Glutamatergic neuron (in vitro differentiated cells): ENCODE measurements at places on chromosomes 3 and 15. TPM values are rescaled to one million over a fixed set of nuclear protein-coding genes. Genes with fewer than 3 reads are reported as not detected.

C3orf52 gene
- 1.4 TPM for total RNA-seq

GOLGA6B gene
- total RNA-seq: not detected

FGD5 gene
- 3.1 TPM for total RNA-seq

PLS1 gene
- 1.3 TPM for total RNA-seq

SLCO2A1 gene
- total RNA-seq: not detected

C3orf85 gene
- total RNA-seq: not detected

SLC28A1 gene
- total RNA-seq: 0.25 TPM

VIPR1 gene
- not detected for total RNA-seq

RYR3 gene
- 7.4 TPM for total RNA-seq

SGO1 gene
- total RNA-seq: 5.0 TPM

- DNase-seq: no peak
Observed at GRCh38 chr3:72082776-72083462, 298.0 kb upstream of the PROK2 start.

- DNase-seq: no peak
Observed at GRCh38 chr3:107578091-107578490, 55.3 kb downstream of the BBX start.

- DNase-seq: no peak
Observed at GRCh38 chr15:83320844-83321243, 36.4 kb upstream of the BNC1 start.

DNA sequence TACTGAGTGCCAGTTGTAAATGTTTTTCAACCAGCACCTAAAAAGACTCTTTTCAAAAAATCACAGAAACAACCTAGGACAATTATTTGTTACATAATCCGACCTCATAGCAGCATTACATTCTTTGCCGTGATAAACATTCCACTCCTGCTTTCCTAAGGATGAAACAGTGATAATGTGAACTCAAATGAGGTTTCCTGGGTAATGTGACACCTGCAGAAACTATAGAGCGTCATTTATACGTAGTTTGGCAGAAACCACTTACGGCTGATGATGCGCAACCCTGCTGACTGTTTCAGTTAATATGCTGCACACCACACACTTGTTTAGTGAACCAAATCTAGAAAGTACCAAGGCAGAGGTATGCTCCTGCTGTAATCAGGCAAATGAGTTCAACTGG, 55.8 kb downstream of the SEMA6D start:
- DNase-seq: no peak

DNA sequence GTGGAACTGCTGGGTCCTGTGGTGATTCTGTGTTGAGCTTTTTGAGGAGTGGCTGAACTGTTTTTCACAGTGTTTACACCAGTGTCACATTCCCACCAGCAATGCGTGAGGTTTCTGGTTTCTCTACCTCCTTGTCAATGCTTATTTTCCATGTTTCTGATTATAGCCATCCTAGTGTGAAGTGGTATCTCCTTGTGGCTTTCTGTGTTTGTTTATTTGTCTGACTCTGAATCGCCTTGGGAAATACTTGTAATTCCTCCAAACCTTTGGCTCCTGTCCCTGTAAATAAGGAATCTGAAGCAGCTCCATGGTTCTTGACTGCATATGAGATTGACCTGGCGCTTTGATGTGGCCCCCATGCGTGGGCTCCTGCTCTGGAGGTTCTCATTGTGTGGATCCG, 20.6 kb downstream of the FAN1 start:
- no peak for DNase-seq

DNA sequence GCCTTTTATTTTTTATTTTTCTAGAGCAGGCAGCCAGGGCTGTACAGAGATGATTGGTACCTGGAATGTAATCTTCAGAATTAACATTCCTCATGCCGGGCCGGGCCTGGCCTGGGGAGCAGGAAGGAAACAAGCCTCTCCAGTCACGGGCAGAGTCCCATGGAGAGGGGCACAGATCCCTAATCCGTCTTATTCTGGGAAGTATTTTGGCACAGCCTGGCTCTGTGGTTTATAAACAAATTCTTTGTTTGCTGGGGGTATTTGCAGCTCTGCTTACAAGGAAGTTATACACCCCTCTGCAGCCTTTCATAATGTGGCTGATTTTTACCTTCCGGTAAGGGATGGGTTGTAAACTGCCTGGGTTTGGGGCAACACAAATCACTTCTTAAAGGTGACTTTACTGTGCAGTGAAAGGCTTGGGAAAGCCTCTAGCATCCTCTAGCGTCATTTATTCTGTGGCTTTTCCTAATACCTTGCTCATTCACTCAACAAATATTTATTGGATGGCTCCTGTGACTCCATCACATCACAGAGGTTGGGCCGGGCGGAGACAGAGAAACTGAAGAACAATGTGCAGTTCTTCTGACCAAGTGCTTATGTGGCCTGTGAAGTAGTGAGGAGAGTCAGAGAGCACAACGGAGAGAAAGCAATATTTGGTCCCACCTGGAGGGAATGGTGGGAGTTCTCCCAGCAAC, 2.7 kb downstream of the SLC6A20 start:
- no peak for DNase-seq

GRCh38 chr3:117398141-117398899, 688.7 kb downstream of the TUSC7 start:
- DNase-seq: no peak

GRCh38 chr3:17077606-17078005, 192.9 kb downstream of the PLCL2 start:
- peak; percentile 47 for DNase-seq

- no peak for DNase-seq
Observed at GRCh38 chr15:70618929-70619328, 144.4 kb downstream of the UACA start.

- DNase-seq: no peak
Observed at GRCh38 chr3:8945890-8946600, 17.2 kb downstream of the RAD18 start.

DNA sequence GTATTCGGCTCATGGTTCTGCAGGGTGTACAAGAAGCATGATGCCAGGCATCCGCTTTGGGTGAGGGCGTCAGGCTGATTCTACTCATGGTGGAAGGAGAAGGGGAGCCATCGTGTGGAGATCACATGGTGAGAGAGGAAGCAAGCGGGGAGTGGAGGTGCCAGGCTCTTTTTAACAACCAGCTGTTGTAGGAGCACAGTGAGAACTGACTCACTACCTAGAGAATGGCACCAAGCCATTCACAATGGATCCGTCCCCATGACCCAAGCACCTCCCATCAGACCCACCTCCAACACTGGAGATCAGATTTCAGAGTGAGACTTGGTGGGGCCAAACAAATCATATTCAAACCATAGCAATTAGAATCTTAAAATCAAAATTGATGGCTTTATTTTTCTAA, 259.8 kb upstream of the CTDSPL start:
- DNase-seq: no peak

- DNase-seq: no peak
Observed at GRCh38 chr3:177071496-177072156, 125.7 kb downstream of the TBL1XR1 start.

GRCh38 chr3:96960661-96961330, 146.4 kb downstream of the EPHA6 start:
- DNase-seq: no peak

- DNase-seq: no peak
Observed at GRCh38 chr3:11405323-11405722, 133.1 kb downstream of the ATG7 start.

DNA sequence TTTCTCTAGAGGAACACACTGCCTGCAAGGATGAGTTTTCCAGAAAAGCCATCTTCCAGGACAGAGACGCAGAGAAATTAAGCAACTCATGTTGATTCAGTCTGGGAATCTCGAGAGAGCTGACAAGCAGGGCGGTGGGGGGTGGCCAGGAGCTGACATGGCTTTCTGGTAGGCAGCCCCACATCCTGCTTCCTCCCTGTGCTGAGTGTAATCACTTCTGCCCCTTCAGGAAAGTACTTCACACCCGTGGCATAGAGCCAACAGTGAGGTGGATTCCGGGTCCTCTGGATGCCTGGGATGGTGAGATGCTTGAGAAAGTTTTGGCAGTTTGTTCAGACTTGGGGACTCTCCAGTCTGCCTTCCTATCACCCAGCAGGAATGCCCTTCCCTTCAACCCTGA, 221.1 kb downstream of the SLCO3A1 start:
- no peak for DNase-seq

- DNase-seq: no peak
Observed at GRCh38 chr3:6516143-6516542, 344.8 kb upstream of the GRM7 start.

DNA sequence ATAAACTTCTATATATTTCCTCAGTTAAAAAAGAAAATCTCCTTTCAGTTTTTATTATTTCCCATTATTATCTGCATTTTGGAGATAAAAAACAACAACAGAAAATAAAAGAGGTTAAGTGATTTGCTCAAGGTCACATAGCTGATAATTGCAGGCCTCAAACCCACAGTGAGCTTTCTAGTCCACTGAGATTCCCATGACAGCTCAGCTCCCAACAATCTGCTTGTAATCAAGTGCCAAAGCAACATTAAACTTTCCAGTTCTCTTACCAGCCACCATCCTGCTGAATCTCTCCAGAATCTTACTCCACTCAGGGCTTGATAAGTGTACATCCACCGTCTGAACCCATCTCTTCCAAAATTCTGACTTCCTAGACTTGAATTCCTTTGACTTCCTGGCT, 318.2 kb upstream of the SEMA6D start:
- no peak for DNase-seq

DNA sequence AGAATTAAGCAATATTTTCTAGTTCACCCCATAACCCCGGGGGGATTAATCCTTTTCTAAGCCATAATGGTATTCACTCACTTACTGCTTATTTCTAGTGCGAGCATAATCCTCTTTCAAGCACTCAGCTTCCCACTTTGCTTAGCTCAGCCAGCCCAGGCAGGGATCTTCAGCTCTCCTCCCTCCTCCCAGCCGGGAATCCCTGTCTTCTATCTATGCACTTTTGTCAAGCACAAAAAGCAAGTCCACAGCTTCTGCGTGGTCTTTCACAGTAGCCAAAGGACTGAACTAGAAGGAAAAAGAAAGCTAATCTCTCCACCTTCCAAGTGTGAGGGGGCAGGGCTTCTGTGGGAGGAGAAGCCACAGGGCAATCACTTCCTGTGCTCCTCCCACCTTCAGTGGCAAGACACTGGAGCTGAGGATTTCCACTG, 62.8 kb downstream of the PEX5L start:
- DNase-seq: peak; percentile 50

DNA sequence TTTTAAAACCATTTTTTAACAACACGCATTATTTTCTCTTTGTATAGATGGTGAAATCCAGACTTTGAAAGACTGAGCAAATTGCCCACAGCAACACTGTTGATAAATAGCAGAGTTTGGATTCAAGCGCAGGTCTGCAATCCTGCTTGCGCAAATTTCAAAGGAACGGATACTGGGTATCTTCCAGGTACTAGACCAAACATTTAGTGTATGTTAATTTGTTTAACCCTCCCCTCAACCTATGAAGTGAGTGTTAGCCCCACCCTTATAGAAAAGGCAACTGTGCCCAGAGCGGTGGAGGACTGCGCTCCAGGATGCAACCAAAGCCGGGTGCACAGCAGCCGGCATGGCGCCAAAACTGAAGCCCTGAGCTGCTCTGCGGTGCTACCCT, 103.8 kb downstream of the CPN2 start:
- no peak for DNase-seq

GRCh38 chr3:146493221-146493620, 23.9 kb upstream of the PLSCR2 start:
- DNase-seq: no peak

GRCh38 chr3:76586471-76586870, 453.4 kb upstream of the ROBO2 start:
- no peak for DNase-seq

DNA sequence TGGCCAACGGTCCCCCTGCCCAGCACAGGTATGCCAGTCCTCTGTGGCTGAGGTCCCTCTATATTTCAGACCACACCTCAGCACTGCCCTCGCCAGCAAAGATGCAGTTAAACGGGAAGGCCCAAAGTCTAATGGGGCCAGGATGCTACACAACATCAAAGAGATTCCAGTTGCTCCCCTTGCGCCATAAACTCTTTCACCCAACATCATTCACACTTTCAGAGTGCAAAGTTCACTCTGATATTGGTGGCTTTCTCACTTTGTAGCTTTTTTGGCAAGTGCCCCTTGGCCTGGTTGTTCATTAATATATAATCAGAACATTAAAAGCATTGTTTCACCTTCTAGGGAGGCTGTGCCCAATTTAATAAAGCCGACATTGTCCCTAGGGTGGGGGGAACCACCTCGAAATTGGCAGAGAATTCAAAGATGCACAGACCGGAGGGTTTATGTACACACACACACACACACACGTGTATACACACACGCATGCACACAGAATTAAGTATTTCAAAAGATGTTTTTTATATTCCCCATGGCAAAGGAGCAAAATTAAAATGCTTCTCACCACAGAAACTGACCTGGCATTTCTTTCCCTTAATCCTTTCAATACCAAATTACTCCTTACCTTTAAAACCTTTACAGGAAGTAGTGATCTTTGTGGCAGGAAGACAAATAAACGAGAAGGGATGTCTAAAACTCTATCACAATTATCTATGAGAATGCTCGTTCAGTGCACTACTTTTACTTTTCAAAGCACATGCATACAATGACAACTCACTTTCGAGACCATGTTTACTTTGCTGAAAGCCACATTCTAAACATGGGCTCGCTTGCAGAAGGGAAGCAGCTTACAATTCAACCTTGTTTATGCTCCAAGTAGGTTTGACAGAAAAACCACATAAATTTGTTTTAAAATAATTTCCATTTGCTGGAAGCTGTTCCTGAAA, 19.5 kb downstream of the LRIG1 start:
- no peak for DNase-seq

- no peak for DNase-seq
Observed at GRCh38 chr15:86557018-86557550, 477.4 kb downstream of the AGBL1 start.

GRCh38 chr3:73326396-73326795, 264.9 kb downstream of the EBLN2 start:
- DNase-seq: peak; percentile 25

DNA sequence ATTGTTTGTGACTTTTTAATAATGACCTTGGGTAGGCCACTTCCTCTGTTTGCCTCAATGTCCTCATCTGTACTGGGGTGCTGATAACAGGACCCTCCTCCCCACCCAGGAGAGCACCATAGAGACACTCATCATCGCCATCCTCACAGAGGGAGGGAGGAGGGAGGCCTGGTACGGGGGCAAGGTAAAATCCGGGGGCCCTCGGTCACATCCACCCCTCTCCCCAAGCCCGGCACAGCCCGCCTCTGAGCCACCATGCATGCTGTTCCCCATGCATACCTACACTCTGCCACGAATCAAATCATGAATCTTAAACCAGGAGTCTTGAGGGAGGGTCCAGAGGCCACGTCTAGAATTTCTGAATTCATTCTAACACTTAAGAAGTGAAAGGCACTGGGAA, 74.9 kb upstream of the IQSEC1 start:
- no peak for DNase-seq

GRCh38 chr3:18411541-18411940, 13.6 kb downstream of the SATB1 start:
- DNase-seq: no peak

DNA sequence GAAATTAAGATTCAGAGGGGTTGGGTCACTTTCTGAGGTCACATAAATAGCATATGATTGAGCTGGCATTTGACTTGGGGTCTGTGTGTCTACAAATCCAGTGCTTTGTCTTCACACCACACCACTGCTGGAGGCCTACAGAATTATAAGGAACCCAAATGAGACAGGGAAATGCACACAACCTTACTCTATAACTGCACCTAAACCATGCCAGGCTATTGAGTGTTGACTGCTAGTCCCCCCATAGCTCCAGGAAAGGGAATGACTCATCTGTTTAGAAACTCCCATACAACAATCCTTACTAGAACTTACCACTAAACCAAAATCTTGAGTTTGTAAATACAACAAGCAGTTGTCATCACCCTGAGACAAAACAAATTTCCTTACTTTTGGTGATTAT, 16.9 kb upstream of the TSC22D2 start:
- no peak for DNase-seq

GRCh38 chr3:156256945-156257344, 136.6 kb downstream of the KCNAB1 start:
- no peak for DNase-seq
